ENCODE measurements at places on chromosomes 4 and X. TPM values are rescaled to one million over a fixed set of nuclear protein-coding genes. Genes with fewer than 3 reads are reported as not detected.

Gene KCNIP4
- 0.19 TPM for total RNA-seq

Gene TMEM47
- 35.1 TPM for total RNA-seq

DNA sequence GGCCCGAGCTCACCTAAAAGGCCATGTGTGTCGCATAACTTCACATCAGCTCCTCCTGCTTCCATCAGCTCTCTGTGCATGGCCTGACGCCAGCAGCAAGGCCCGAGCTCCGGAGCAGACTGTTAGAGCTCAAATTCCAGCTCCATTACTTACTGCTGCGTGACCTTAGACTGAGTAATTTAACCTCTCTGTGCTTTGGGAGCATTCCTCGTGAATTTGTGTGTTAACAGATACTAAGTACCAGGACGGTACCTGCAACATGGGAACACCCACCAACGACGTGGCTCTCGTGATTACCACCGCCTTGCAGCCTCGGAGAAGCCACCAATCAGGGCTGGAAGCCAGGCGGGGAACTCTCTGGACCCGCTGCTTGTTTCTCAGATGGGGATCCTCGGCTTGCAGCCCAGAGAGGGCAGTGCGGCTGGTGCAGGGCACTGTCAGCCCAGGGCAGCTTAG lies 12.9 kb downstream of the LETM1 start:
- no peak for DNase-seq

Gene HMX1
- total RNA-seq = not detected

GRCh38 chr4:82371497-82371896 lies 2.3 kb downstream of the HNRNPD start:
- DNase-seq = no peak

Gene ADH1A
- total RNA-seq = not detected

GRCh38 chr4:17812801-17813200 lies 2.0 kb downstream of the NCAPG start:
- DNase-seq = no peak

- no peak for DNase-seq
These were observed 674.6 kb upstream of the SLIT2 start for GRCh38 chr4:19577097-19577496.

GRCh38 chr4:128583753-128584712 lies 225.5 kb upstream of the JADE1 start:
- no peak for DNase-seq

GRCh38 chrX:53284684-53285447 lies 3.5 kb upstream of the IQSEC2 start:
- no peak for DNase-seq

Gene SPANXB1
- total RNA-seq = not detected

DNA sequence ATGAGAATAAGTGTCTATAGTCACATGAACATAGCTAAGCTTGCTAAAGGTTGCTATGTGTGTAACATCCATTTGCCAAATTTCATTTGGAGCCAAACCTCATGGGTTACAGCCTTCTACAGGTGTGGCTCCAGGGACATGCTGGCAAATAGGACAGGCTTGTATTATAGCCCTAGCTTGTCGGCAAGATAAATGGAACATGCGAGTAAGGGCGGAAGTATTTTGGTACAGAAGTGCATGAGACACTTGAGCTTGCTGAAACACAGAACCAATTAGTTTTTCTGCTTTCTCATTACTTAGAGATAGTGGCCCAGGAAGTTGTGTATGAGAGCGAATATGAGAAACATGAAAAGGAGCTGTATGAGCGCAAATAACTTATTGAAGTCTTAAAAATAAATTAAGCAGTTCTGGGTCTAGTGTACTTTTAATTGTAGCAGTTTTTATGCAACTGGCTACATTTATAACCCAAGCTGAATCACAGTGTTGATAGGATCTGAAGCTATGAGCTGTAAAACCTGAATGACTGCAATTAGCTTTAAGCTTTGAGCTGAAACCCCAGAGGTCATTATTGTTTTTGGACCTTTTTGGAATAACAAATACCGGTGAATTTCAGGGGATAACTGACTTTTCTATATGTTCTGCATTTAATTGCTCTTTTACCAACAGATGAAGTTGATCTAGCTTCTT lies 64.6 kb downstream of the KDM5C start:
- DNase-seq = no peak

Gene SLC6A14
- 8.9 TPM for total RNA-seq

- no peak for DNase-seq
These were observed 84.1 kb downstream of the CPZ start for GRCh38 chr4:8676676-8677075.

GRCh38 chr4:26179316-26179760 lies 141.5 kb upstream of the RBPJ start:
- DNase-seq = no peak

DNA sequence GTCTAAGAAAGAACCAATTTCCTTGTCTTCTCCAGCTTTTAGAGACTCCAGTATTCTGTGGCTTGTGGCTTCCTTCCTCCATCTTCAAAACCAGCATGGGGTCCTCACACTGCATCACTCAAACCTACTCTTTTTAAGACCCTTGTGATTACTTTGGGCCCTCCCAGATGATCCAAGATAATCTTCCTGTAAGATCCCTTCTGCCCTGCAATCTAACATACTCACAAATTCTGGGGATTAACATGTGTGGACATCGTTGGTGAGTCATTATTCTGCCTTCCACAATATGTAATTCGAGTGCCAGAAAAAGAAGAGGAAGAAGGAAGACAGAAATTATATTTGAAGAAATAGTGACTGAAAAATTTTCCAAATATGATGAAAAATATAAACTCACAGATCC lies 47.9 kb downstream of the BEND4 start:
- DNase-seq = no peak

DNA sequence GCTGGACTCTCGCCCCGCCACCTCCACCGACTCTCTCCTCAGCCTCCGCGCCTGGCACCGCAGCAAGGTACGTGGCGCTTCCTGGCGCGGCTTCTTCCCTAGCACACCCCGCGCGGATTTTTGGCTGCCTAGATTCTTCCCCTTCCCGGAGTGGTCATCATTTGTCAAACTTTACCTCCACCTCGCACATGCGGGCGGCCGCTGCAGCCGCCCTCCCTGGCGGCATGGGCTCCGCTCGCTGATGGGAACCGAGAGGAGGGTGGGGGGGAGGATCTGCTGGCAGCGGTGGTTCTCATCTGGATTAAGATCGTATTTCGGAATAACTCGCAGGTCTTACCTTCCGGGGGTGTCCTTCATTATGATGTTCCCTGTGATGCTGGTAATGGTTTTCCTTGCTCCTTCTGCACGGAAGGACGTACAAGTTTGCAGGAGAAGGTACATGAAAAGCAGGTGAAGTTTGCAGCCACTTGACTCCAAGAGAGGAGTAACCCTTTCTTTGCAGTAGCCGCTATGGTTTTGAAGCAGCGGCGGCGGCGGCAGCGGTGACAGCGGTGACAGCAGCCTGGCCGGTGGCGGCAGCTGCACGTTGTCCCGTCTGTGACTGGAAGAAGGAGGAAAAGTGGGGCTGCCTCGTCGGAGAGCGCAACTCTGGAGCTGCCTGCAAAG lies 2183.9 kb upstream of the TENM3 start:
- no peak for DNase-seq

DNA sequence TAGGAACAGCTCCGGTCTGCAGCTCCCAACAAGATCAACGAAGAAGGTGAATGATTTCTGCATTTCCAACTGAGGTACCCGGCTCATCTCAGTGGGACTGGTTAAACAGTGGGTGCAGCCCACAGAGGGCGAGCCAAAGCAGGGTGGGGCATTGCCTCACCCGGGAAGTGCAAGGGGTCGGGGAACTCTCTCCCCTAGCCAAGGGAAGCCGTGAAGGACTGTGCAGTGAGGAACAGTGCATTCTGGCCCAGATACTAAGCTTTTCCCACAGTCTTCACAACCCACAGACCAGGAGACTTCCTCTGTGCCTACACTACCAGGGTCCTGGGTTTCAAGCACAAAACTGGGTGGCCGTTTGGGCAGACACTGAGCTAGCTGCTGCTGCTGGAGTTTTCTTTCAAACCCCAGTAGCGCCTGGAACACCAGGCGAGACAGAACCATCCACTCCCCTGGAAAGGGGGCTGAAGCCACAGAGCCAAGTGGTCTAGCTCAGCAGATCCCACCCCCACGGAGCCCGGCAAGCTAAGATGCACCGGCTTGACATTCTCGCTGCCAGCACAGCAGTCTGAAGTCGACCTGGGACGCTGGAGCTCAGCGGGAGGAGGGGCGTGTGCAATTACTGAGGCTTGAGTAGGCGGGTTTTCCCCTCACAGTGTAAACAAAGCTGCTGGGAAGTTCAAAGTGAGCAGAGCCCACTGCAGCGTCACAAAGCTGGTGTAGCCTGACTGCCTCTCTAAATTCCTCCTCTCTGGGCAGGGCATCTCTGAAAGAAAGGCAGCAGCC lies 84.6 kb downstream of the THOC2 start:
- DNase-seq = no peak

GRCh38 chrX:50609796-50610195 lies 139.2 kb upstream of the DGKK start:
- no peak for DNase-seq

DNA sequence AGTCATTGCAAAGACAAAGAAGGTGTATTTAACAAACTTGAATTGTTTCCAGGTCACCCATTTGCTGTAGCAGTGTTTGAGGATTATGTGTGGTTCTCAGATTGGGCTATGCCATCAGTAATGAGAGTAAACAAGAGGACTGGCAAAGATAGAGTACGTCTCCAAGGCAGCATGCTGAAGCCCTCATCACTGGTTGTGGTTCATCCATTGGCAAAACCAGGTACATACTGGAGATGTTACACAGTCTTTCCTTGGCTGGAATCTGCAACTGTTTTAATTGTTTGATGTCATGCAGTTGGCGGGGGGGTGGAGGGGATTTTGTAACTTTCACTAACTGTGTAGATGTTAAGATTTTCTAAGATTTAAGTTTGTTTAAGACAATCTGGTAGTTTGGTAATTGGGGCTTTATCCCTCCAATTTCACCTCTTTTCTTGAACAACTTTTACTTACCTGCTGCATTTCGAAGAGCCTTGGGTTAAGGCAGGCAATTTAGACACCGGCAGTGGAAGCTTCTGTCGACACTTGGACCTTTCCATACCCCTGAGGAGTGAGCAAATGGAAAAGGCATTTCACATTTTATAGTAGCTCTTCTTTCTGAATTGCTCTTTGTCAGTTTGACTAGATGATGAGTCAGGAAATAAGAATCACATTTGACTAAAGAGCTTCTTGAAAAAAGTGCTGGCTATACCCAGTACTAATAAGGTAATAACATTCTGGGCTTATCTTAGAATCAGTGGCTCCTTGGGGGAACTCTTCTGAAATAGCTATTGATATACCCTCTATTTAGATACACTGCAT lies 67.4 kb downstream of the EGF start:
- no peak for DNase-seq

DNA sequence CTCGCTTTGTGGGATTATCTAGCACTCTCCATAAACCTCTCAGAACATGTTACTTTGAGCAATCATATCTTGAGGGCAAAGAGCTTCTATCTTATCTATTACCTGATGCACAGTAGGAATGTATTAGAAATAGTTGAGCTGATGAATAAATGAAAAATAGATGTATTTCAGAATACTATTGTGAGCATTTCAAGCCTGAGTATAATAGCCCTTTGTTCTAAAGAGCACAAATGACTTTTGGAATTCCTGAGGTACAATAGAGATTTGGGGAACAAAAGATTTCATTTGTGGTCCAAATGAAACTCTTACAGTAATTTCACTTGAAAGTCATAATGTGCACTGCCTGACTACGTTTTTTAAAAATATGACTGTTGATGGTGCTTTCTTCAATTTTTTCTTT lies 159.5 kb downstream of the UGT8 start:
- no peak for DNase-seq

GRCh38 chr4:70488748-70489147 lies 16.8 kb downstream of the MUC7 start:
- no peak for DNase-seq

DNA sequence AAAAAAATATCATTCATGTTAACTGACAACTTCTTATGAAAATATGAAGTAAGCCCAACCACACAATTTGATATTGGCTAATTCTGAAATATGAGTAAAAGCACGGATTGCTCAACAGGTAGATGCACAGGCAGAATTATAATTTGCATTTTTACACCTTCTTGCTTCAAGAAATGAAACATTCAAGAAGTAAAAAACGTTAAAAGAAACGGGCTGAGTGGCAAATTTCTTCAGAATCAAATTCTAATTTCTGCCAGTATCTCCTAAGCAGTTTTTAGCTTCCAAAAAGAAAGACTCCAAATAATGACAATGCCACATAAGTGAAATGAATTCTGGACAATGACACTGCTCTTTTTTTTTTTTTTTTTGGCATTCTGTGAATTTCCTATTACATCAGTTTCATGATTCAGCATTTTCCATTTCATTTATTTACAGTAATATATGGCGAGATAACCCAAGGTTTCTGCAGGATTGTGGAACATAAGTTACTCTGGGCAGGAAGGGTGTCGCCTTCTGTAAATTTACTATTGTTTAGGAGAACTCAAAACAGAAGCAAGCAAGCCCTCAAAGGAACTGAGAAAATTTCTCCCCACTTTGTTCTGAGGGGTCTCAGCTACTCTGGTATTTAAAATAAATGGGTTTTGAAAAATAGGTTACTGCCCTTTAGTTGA lies 1.4 kb downstream of the SEL1L3 start:
- no peak for DNase-seq

- DNase-seq = no peak
These were observed 198.0 kb upstream of the MAMLD1 start for GRCh38 chrX:150164971-150165600.

DNA sequence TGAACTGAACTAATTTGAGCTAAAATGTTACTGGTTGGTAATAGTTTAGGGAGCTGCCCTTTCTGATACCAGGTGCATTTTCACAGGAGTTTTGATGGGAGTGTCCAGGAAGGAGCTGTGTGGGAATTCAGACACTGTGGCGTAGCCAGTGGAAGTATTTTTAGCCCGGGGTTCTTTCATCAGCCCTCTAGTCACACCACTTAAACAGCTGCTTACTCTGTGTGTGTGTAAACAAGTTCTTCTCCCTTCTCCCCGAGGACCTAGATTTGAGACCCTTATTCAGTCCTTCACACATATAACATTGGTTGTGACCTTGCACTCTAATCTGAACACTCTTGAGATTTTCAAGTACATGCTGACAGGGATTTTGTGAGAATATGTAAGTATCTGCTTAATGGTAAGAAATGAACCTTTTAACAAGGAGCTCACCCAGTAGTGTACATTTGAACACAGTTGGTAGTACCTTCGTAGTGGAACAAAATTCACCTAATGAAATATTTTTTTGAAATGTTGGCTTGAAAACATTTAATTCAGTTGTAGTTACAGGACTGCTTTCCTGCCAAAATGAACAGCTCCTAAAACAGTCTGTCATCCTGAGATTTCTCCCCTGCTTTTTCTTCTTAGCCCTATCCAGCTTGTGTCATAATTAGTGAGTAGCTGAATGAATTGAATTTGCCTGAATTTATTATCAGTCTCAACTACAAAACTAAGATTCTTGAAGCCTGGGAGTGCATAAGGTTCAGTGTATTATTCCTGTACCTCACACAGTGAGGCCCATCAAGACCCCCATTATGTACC lies 61.8 kb downstream of the BMPR1B start:
- no peak for DNase-seq

All from esophagus squamous epithelium (tissue), 5 donors.